Activated effector memory CD4-positive, alpha-beta T cell treated with Interleukin-2 at 50 U/mL for 16 hours (primary cell): ENCODE measurements at places on chromosomes 16 and 17.
A peak's percentile ranks its signal among the peaks of the same experiment; 100 is the strongest.

DNA sequence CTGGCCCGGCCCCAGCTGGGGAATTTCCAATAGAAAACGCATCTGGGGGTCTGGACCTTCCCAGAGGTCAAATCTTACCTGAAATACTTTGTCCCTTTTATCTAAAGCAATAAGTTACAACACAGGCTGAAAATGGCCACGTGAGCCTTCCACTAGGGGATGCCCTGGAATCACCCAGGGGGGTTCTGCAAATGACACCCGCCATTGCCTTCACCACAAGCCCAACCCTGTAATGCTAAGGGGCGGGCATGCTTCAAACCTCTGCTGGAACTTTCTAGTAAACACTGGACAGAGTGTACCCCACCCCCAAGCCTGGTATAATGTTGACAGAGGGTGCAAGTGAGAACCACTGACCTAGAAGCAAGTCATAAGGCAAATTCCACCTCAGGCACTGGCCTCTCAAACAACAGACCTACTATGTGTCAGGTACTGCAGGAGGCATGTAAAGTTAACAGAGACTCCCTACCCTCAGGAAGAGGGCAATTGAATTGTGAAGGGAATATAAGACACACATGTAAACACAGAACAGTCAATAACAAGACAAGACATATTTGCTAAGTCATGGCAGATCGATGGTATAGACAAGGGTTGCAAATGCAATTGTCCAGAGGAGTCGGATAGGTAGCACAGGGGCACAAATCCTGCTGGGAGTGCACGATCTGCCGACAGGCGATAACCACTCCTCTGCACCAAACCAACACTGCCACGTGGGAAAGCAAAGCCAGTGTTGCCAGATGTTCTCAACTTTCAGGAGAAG lies 59.0 kb downstream of the ARHGAP17 start:
- no peak for DNase-seq

GRCh38 chr17:82839617-82840292 lies at the start of gene ZNF750:
TSS of gene ZNF750 (minus strand) at chr17:82840022. CDS start at chr17:82832454, 7,568 bp downstream.
- DNase-seq = no peak

DNA sequence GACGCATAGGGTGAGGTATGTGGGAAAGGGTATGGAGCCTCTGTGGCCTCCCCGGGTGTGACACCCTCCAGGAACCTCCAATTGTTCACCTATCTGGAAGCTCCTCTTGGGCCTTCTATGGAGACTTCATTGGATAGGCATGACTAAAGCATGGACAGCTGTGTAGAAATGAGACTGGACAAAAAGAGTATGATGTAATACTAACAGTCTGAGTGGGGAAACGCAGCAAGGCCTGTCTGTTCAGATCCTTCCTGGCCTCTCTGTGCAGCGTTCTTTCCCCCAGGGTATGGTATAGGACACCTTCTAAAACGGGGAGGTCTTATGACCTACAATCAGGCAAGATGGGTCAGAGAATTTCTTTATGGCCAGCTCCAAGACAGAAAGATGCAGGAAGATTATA lies 30.7 kb upstream of the CCNF start:
- no peak for DNase-seq

DNA sequence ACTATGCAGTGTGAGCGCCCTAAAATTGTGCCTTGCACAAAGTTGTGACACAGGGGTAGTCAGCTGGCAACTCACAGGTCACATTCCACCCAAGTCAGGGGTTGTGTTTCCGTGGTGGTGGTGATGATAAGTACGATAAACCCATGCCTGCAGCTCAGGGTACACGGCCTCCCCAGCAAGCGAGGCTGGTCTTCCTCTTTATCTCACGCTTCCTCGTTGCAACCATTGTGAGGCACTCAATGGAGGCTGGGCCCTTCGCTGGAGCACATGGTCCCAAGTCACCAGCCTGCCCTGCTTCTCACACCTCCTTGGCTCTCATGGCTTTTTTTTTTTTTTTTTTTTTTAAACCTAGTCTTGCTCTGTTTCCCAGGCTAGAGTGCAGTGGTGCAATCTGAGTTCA lies 307.5 kb downstream of the CPPED1 start:
- no peak for DNase-seq

DNA sequence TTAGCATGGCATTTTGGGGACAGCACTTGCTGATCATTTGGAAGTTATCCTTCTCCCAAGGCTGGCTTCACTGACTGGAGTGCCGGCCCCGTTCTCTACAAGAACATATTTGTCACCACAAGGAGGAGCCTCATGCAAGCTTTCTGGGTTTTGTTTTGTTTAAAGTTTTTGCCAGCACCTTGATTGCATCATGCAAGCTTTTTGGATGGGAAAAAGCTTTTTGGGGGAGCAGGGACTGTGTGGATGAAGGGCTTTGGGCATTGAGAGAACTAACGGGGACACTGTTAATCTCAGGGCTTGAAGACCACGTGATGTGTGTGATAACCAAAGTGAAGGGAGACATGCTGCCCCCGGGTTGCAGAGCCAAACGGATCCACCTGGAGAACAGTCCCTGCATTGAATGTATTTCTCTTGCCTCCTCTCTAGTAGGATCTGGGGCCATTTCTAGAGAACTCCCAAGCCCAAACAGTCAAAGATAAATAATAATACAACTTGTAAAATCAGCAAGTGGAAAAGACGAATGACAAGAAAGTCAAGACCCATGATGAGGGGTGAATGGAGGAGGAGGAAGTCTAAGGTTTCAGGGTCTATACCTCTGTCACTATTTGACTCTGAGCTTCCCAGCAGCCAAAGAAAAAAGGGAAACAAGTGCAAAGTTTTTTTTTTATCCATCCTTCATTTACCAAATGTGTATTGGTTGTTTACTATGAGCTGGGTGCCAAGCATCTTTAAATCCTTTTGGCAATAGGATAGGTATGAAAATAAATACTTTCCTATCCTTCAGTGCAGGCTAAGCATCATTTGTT lies 17.2 kb downstream of the TMEM114 start:
- no peak for DNase-seq

- DNase-seq = no peak
Measured at GRCh38 chr16:17469741-17470181, 999 bp downstream of the XYLT1 start.

DNA sequence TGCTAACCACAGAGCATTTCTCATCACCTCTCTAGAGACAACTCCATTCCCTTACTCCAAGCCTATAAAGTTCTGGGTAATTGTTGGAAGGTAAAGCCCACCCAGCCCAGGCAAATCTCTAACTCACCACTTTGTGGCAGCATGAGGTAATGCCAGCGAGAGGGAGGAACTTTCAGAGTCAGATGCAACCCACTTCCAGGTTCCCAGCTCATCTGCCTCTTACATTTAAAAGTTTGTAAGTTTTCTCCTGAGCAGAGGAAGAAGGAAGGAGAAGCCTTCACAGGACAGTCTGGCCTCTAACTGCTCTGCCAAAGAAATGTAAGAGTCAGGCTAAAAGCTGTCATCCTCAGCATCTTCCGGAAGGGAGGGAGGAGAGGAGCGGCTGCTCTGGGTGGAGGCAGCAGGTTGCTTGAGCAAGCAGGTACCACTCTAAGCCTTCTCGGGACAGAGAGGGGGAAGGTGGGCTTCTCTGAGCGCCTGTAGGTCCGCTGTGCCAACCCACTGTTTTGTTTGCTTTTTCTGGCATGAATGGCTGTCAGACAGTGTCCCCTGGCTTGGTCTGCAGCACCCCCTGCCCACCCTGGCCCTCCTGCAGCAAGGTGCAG lies 1.0 kb downstream of the ZNF319 start:
- DNase-seq = peak; percentile 31

DNA sequence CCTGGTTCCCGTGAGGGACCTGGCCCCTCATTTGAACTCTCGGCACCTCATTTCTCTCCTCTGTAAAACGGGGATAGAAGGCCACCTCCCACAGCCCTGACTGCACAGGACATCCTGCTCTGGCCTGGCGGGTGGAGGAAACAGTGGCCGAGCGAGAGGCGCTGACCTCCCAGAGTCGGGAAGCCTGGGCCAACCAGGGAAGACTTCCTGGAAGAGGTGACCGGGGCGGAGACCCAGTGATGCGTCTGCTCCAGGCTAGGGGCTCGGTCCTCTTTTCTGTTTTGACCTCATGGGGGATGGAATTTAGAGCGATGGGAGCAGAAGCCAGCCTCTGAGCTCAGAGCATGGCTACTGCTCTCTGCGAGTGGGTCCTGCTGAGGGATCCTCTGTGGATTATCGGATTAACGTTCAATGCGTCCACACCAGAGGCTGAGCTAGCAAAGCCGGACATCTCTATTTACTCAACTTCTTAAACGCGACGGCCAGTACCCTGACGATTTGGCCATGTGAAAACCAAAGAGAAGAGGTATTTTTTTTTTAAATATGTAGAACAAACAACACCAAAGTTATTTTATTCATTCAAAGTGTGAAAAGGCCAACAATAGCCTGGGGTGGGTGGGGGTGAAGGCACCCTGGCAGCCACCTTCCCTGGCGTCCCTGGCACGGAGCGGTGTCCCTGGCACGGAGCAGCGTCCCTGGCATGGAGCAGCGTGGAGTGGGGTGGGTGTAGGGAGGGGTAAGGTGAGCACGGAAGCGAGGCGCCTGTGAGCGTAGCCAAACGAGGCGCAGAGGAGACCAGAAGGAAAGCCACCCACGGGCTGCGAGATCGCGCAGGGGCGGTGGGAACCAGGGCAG lies 9.2 kb upstream of the MSLN start:
- DNase-seq = no peak

DNA sequence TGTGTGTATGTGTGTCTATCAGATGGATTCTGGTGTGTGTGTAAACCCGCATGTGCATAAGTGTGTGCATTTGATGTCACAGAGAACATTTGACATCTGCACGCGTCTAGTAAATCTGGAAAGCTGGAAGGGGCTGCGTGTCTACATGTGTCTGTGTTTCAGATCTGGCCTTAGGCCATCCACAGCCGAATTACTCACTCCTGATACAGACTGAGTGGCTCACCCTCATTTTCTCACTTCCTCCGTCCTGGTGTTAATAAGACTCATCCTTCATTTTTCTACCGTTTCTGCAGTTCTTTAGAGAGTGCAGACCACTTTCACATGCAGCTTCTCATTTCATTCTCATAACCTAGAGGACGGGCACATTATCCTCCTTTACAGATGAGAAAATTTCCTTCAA lies 491.6 kb downstream of the CDH13 start:
- DNase-seq = no peak

GRCh38 chr16:48556243-48556912 lies 53.6 kb downstream of the N4BP1 start:
- no peak for DNase-seq

- DNase-seq = no peak
Measured at GRCh38 chr17:73851091-73851490, 206.8 kb upstream of the SDK2 start.

- DNase-seq = no peak
Measured at GRCh38 chr17:7111784-7112509, 2.7 kb downstream of the ASGR2 start.

DNA sequence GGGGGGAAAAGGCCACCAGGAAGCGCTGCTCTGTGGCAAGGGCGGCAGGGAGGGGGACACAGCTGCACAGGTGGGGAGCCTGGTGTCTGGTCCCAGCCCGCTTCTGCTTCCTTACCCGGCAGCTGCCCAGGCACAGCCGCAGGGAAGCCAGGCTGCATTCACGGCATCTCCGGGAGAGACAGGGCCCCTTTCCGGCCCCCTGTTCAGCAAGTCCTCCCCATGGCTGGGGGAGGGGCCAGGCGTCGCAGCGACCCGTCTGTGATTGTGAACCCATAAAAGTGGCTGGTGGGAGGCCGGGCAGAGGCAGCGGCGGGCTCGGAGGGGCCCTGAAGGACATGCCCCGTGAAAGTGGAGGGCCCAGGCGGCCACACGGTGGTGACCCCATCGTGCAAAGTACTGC lies 28.7 kb downstream of the SOX8 start:
- no peak for DNase-seq

- DNase-seq = peak; percentile 36
Measured at GRCh38 chr17:14427900-14428647, 127.2 kb downstream of the HS3ST3B1 start.

GRCh38 chr16:19844945-19845641 lies 39.6 kb downstream of the GPRC5B start:
- DNase-seq = no peak

GRCh38 chr16:15785386-15786059 lies 71.3 kb downstream of the MYH11 start:
- DNase-seq = no peak
